Renal cortical epithelial cell (primary cell): ENCODE measurements at places on chromosomes 3 and 15. TPM values are rescaled to one million over a fixed set of nuclear protein-coding genes. Genes with fewer than 3 reads are reported as not detected.

- DNase-seq: peak; percentile 12
Observed at GRCh38 chr3:193509103-193509965, 45.4 kb downstream of the ATP13A4 start.

GRCh38 chr15:88089731-88090130 is 166.8 kb downstream of the NTRK3 start:
- no peak for DNase-seq

DNA sequence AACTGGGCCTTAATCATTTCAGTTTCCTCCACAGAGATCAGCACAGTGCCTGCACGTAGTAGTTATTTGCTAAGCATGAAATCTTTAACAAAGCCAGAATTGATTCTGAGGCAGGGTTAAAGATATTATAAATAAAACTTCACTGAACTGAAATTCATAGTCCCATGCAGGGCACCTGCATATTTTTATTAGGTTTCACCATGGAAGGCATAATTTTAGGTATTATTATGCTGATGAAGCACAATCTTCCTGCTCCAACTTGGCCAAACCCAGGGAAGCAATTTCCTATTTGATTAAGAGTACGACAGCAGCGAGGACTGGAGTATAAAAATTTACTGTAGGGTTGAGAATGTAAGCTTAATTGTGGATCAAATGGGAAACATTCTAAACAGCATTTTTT is 1070.4 kb upstream of the CFAP20DC start:
- no peak for DNase-seq

DNA sequence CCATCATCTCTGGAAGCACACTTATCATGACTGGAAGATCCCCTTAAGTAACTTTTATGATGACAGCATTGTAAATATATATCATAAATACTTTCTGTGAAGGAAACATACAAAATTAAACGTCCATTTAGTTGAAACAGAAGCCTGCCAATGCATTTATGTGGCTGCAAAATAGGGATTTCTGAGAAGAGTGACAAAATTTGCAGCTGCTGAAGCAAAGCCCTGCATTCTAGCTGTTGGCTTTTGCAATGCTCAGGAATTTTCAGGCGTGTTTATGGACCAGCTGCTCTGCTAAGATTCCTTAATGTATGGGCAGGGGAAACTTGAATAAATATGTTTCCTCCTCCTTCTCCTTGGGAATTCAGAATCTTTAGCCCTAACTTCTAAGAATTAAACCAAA is 137.3 kb downstream of the CACNA2D3 start:
- no peak for DNase-seq

DNA sequence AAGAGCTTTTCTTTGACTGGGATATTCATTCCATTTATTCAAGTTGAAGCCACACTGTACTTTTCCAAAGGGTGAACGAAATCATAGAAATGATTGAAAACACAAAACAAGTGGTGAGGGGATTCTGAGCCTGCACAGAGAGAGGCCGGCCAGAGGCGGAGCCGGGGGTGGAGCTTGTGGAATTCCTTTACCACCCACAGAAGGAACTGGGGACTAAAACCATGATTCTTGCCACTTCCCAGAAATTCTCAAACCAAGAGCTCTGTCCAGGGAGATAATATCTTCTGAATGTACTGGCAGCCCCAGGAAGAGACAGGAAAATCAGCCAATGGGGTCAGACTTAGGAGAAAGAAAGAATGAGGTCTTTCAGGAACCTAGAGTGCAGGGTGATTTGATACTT is 20.8 kb downstream of the FBN1 start:
- no peak for DNase-seq

GRCh38 chr3:126100634-126101301 is 16.8 kb upstream of the SLC41A3 start:
- DNase-seq: peak; percentile 17

DNA sequence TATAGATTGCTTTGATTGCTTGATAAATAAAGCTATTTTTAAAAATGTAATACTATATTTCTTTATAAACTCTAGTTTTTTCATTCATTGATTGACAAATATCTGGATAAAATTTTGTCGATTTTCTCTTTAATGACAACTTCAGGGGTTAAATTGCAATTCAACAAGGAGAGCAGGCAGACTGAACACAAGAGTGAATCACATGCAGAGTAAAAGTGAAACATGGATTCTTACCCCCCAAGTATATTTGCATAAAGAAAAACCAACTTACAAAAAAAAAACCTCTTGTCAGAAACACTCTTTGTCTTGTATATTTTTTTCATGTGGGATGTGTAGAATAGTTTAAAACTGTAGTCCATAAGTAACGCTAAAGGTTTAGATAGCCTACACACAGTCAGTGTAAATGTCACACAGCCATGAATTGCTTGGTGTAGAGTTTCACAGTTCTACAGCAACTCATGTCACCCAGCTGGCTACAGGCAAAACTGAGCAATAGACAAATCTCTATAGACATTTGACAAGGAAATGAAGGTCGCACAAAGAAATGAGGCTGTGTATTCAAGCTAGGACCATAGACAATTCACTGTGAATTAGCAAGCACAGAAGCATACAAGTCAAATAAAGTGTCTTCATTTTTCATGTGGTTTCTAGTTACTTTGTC is 141.6 kb downstream of the THRB start:
- no peak for DNase-seq

GRCh38 chr15:43299884-43300283 is 30.5 kb downstream of the LCMT2 start:
- DNase-seq: no peak

- DNase-seq: no peak
Observed at GRCh38 chr3:126558336-126559071, at the start of gene C3orf22. Gene C3orf22, minus strand, starts transcription at chr3:126558932. Its CDS starts 5,542 bp downstream, at chr3:126553390.

GRCh38 chr3:190855151-190855550 is 7.3 kb downstream of the GMNC start:
- DNase-seq: no peak

GRCh38 chr3:15206662-15207576 is 873 bp downstream of the CAPN7 start:
- peak; percentile 61 for DNase-seq

DNA sequence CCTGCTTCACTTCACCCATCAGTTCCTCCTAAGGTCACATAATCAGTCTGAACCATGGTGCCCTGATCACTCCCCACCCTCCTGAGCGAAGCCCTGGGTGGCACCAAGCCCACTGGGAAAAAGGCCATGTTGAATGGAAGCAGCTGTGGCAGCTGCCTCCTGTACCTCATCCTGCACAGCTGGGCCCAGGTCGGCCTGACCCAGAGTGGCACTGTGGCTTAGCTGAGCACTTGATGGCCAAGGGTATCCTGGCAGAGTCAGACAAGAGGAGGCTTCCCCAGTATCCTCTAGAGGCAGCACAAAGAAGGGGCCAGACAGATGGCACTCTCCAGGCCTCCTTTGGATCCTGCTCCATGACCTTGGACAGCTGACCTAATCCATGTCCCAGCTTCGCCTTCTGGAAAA is 68.4 kb downstream of the TLE3 start:
- DNase-seq: no peak

- no peak for DNase-seq
Observed at GRCh38 chr15:66017000-66017399, 147.7 kb downstream of the RAB11A start.

DNA sequence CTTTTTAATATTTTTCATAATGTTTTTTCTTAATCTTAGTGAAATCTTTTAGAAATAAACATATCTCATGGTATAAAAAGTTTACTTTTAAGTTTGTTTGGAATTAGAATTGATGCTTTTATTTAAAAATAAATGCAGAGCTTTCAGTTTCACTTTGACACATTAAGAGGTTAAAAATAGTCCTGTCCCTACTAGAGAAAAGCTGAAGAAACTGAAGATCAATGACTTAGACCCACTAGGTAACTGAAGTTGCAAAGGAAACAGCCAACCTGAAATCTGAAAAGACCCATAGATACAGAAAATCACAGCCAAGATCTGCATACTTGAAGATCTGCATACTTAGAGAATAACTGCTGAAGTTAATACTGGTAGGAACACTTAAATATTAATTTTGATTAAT is 237.6 kb downstream of the RAP2B start:
- no peak for DNase-seq

DNA sequence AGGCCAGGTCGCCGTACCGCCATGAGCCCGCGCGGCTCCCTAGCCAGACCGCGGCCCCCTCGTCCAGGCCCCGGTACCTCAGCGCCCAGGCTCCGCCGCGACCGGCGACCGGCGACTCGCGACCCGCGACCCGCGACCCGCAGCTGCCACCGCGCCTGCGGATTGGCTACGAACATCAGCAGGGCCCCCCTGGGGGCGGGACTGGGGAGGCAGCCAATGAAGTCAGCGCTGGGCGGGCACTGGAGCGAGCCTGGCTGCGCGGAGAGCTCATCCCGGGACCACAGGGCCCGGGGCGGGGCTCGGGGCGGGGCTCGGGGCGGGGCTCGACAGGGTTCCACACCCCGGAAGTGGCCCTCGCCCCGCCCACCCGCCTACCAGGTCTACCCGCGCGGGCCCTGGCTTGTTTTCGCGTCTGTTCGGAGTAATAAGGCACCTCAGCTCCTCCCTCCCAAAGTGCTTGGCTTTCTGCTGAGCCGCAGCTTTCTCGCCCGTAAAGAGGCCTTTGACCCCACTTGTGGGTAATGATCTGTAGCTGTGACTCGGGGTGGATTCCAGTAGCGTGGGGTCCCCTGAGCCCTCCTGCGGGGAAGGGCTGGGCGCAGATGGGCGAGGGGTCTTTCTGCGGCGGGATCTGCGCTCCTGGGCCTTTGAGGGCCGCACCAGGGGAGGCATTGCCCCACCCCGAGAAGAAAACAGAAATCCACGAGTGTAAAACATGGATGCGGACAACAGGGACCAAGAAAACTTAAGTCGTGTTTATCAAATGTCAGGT is at the start of gene LYSMD4:
Gene LYSMD4, minus strand, starts transcription at position 170 of the 772 bp plus-strand sequence. CDS start 1,438 bp downstream, outside the sequence.
- DNase-seq: peak; percentile 84

- no peak for DNase-seq
Observed at GRCh38 chr3:66312039-66312438, 91.2 kb downstream of the SLC25A26 start.

DNA sequence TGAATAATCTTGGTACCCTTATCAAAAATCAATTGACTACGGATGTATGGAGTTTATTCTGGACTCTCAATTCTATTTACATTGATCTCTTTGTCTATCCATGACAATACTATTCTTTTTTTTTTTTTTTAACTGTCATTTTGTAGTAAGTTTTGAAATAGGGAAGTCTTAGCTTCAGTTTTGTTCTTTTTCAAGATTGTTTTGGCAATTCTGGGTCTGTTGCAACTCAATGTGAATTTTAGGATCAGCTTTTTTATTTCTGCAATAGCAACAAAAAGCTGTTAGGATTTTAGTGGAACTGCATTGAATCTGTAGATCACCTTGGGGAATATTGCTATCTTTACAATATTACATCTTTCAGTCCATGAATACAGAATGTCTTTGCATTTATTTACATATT is 21.4 kb downstream of the BTLA start:
- DNase-seq: no peak

GRCh38 chr3:145623349-145623748 is 537.6 kb downstream of the PLOD2 start:
- no peak for DNase-seq

DNA sequence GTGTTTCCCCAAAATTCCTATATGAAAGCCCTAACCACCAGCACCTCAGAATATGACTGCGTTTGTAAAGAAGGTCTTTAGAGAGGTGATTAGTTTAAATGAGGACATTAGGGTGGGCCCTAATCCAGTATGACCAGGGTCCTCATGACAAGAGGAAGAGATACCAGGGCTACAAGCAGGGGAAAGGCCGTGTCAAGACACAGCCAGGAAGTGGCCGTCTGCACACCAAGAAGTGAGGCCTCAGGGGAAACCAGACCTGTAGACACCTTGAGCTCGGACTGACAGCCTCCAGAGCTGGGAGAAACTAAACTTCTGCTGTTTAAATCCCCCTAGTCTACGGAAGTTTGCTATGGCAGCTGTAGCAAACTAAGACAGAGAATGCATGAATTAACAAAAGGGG is 14.2 kb downstream of the KIF7 start:
- DNase-seq: no peak

GRCh38 chr15:77295446-77295845 is 124.5 kb downstream of the PEAK1 start:
- DNase-seq: no peak

GRCh38 chr3:159059395-159059794 is 257.5 kb downstream of the MFSD1 start:
- DNase-seq: no peak

- no peak for DNase-seq
Observed at GRCh38 chr3:47000198-47000815, 20.8 kb downstream of the NBEAL2 start.

DNA sequence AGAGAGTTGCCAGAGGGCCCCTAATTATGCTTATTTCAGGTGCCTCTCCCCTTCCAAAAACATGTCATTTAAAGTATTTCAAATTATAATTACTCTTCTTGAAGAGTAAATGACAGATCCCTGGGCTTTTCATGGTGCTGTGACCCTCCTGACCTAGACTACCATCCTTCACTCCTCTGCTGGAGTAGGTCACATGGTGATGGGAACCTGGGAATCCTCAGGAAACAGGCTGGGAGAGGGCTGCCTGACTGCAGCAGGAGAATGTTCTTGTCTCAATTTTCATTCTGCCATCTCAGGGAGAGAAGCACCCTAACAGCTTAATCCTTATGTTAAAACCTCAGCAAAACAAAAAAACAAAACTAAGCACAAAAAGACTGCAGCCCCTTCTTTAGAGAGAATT is 24.6 kb downstream of the PGBD4 start:
- DNase-seq: no peak

- DNase-seq: peak; percentile 28
Observed at GRCh38 chr3:129623447-129624118, 17.1 kb upstream of the PLXND1 start.

DNA sequence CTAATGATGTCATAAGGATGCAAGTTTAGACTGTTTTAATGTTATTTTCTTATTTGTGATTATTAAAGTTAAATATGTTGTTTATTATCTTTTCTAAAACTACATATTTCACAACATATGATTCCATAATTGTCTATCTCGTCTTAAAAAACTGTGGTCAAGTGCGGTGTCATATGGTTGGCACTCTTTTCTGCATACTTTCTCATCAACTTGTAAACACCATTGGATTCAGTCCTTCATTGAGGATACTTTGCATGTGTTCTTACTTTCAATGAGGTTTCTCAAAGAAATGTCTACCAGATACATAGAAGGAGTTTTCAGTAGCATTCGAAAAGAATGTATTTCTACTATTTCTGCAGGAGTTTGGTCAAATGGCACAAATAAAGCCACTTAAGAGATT is 22.0 kb upstream of the ALPK3 start:
- no peak for DNase-seq

The CCDC14 gene
- total RNA-seq: 28.3 and 60.4 TPM in 2 replicates

The UQCC5 gene
- total RNA-seq: 0.69 and 2.4 TPM in 2 replicates

The BCL2A1 gene
- total RNA-seq: 9.9 TPM in 1 of 2 replicates, not detected in the other

The CISH gene
- 1.9 and 6.4 TPM in 2 replicates for total RNA-seq

The HDAC11 gene
- total RNA-seq: 18.4 and 23.7 TPM in 2 replicates

The PEX11A gene
- 3.3 and 11.6 TPM in 2 replicates for total RNA-seq

The TAGLN3 gene
- 8.5 and 19.1 TPM in 2 replicates for total RNA-seq

The DLEC1 gene
- total RNA-seq: 0.20 TPM in 1 of 2 replicates, not detected in the other

The TNFAIP8L3 gene
- total RNA-seq: 0.35 and 0.40 TPM in 2 replicates

The HACD2 gene
- 30.7 and 70.6 TPM in 2 replicates for total RNA-seq
